ENCODE measurements at places on chromosomes 11 and 22.

DNA sequence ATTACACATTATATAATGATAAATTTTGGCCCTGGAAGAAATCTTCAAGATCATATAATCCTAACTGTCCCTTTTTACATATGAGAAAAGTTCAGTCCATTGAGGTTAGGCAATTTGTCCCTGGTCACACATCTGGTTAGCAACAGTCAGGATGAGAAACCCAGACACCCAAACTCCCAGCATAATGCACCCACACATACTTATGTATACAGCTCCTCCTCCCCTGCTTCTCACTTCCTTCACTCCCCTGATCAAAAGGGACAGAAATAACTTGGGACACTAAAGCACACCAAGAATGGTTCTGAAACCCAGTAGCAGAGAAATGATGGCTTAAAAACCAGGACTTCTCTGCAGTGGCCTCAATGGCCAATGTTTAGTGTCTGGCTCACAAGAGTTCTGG lies 11.1 kb downstream of the NUMA1 start:
- no peak for DNase-seq

DNA sequence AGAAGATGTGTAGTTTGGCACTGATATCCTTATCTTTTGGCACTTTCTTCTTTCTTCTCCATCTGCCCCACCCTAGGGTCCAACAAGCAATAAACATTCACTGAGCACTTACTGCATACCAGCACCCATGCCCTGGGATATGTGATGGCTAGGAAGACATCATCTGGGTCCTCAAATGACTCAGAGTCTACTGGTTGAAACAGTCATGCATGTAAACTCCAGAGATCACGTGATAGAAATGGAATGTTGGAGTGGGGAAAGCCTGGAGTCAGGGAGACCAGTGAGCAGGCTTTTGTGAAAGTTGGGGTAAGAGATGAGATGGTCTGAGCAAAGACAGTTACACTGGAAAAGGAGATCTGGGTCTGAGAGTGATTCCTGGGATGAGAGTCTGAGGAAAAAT lies 724.9 kb upstream of the TENM4 start:
- DNase-seq = no peak

DNA sequence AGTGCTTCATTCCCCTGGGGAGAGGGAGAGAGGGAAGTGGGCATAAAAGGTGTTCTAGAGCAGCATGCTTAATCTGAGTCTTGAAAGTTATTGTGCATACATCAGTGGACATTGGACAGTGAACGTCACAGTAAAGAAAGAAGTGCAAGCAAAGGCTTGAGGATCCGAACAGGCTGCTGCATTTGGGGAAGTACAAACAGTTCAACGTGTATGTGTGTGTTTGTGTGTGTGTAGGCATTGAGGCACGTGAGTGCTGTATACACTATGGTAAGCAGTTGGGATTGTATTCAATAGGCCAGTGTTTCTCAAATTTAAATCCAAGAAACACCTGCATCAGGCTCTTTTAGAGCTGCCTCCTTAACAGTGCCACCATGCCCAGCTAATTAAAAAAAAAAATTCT lies 10.4 kb upstream of the EIF3M start:
- DNase-seq = no peak

DNA sequence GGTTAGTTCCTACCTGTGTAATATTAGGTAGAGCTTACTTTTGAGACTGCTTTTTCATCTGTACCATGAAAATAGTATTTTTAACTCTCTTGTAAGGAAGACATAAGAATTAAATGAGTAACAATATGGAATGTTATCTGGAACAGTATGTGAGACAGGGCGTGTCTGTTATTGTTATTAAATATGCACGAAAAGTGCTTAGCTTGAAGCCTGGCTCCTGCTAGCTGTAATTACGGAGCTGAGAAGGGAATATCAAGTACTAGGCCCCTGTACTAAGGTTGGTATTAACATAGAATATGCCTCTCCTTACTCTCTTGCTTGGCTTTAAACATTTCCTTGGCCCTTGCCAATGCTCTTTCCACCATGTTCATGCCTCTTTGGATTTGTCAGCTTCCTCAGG lies 194.0 kb downstream of the FAM76B start:
- no peak for DNase-seq

DNA sequence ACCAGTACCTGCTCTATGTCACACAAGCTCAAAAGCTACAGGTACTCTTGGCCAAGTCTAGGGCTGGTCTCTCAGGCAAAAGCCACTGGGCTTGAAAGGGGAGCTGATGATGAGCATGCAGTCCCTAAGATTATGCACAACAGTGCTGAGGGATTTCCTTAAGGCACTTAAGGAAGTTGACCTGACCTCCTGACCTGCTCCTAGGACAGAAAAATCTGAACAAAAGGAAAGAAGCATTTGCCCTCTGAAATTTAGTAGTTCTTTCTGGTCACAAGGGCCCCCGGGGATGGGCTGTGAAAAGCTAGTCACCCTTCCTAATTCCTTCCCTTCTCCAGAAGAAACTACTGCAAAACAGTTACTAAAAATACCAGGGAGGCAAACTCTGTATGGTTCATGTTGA lies 83.6 kb upstream of the PHOX2A start:
- no peak for DNase-seq

DNA sequence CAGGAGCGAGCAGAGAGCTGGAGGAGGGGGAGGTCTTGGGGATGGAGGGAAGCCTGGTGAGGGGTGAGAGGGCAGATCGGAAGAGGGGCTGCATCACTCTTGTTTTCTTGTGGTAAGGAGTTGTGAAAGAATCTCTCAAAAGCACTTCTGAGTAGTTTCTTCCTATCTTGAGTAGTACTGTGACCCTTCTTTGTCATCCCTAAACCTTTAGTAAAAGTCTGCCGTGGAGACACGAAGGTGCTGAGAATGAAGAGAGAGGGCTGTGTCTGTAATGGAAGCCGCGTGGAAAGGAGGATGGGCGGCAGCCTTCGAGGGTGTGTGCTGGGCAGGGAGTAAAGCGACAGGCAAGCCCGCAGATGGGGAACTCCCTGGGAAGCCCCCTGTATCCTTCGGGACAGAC lies 237.8 kb downstream of the TBC1D22A start:
- no peak for DNase-seq

DNA sequence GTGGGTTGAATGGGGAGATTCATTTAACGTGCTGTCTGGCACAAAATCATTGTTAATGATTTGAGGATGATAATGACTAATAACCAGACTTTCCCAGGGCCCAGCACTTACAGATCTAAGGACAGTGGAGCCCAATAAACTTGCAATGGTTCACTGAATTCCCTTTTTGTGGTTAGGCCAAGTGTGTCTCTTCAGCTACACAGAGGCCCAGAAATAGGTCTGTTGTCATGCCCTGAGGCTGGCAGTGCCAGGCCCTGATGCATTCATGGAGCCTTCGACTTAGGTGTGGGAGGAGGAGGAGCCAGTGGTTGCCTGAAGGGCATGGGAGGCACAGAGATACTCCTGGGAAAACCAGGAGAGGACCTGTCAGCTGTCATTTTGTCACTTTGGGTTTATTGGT lies 56.1 kb downstream of the KIAA1671 start:
- DNase-seq = no peak

DNA sequence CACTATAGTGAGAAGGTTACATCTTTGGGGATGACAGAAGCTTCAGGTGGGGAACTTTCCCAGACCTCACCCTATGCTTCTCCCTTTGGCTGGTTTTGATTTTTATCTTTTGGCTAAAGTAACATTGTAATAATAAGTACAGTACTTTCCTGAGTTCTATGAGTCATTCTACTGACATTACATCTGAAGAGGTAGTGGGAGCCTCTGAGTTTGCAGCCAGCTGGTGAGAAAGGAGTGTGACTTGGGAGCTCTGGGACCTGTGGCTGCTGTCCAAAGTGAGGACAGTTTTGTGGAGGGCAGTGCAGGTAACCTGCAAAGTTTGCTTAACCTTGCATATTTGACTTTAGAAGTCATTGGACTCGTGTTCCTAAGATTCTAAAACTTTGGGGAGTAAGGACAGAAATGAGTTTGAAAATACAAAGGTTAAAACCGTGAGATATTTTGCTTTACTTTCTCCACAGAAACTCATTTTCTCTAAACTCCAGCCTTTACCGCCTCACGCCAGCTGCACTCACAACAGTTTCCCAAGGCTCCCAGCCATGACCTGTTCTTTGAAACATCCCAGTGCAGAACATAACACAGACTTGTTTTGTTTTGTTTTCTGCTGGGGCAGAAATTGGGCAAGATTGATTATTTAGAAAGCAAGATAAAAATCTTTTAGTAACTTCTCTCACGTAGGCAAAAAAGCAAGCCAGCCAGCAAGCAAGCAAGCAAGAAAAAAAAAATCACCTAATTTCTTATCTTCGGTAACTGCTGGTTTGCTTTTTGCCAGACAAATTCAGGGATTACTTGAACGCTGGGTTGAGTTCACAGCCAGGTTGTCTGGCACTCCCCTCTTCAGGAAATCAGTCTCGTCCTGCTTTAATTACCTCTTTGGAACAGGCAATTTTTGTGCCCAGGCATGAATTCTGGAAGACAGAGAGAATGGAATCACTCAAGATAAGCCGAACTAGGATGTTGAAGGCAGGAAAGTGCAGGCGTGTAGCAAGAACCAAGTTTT lies 478.3 kb upstream of the ISX start:
- no peak for DNase-seq

- no peak for DNase-seq
Measured at GRCh38 chr11:130611791-130612251, 163.4 kb downstream of the ADAMTS15 start.

DNA sequence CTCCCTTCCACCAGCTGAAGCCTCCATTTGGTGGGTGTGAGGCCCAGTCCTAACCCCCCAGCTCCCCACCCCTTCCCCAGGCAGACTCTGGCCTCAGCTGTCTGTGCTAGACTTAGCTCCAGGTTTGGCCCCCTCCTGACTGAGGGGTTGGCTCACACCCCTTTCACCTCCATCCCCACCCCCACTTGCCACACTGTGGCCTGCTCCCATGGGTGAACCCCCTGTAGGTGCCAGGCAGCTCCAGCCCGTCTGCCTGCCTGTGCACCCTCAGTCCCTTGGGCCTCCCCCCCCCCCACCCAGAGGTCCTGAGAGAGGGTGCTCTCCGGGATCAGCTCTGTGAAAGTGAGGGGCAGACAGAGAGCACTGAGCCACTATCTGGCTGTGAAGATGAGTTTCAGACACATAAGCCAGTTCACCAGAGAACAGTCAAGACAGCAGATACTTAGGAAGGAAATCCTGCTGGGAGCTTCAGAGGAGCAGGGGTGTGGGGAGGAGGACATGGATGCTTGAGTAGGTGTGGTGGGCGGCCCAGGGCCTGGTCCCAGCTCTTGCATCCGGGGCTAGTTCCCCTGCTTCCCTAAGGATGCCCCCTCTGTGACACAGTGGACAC lies 36.2 kb downstream of the PPM1F start:
- DNase-seq = no peak

DNA sequence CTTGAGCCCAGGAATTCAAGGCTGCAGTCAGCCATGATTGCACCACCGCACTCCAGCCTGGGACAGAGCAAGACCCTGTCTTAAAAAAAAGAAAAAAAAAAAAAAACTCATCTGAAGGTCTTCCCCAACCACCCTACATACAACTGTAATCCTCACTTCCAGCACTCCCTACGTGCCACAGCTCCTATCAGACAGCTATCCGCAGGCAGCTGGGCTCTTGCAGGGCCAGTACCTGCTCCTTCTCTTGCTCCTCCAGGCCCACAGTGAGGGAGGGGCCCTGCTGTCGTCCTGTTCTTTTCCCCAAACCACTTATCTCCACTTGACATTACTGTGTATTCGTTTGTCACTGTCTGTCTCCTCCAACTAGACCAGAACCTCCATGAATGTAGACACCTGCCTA lies 156.1 kb upstream of the NECTIN1 start:
- no peak for DNase-seq

GRCh38 chr11:119196833-119197483 lies 9.2 kb upstream of the CBL start:
- DNase-seq = no peak

DNA sequence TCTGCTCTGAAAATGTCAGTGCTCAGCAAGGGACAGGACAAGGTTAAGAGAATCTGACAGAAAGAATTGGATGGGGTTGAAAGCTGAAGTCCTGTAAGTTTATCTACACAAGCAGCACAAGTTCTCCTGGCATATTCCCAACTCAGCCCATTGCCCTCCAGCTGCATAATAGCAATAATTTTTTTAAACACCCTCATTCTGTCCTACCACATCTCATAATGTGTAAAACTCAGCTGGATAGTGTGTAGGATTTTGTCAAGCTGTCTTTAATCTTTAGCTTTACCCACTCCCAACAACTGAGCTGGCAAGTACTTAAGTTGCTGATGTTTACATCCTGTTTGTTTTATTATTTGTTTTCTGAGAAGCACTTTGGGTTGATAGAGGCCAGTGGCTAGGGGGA lies 158.9 kb downstream of the CADM1 start:
- no peak for DNase-seq

DNA sequence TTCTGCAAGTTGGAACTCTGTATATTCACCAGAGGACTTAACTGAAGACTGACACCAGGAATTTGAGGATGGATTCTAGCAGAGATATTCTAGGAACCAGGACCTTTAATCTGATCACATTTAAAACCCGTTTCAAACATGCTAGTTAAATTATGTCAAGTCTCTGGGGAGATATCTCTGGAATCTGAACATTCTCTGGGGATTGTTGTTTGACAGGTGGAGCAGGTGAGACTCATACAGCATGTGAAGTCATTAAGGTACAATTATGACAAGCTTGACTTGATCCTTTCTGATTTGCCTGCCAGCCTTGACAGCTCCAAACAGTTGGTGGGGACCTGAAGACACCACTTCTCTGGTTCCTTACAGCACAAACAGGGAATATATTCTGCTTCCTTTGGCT lies 100.3 kb downstream of the FAT3 start:
- DNase-seq = no peak

DNA sequence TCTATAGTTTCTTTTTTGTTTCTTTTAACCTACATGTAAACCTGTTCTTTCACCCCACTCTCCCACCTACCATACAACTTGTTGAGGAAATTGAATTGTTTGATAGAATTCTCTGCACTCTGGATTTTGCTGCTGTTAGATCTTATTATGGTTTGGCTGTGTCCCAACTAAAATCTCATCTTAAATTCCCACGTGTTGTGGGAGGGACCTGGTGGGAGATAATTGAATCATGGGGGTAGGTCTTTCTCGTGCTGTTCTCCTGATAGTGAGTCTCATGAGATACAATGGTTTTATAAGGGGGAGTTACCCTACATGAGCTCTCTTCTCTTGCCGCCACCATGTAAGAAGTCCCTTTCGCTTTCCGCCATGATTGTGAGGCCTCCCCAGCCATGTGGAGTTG lies 15.0 kb upstream of the PITPNB start:
- no peak for DNase-seq

DNA sequence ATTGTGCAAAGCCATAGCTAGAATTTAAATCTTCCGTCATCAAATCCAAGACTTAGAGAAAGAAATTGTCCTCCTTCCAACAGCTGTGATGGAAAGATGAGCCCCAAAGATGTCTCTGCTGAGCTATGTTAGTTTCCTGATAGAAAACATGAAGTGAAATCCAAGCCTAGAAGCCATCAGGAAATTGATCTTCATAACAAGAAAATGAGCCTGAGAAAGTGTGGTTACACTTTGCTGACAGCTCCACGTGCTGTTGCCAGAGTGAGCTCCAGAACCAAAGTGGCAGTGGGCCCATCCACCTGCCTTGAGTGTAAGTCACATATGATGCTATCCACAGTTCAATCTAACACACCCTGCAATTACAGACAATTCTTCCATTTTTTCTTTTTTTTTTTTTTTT lies 58.0 kb upstream of the UBASH3B start:
- no peak for DNase-seq

All from mesenteric fat pad (tissue), 1 donor.